ENCODE measurements at places on chromosomes 16 and 17.

DNA sequence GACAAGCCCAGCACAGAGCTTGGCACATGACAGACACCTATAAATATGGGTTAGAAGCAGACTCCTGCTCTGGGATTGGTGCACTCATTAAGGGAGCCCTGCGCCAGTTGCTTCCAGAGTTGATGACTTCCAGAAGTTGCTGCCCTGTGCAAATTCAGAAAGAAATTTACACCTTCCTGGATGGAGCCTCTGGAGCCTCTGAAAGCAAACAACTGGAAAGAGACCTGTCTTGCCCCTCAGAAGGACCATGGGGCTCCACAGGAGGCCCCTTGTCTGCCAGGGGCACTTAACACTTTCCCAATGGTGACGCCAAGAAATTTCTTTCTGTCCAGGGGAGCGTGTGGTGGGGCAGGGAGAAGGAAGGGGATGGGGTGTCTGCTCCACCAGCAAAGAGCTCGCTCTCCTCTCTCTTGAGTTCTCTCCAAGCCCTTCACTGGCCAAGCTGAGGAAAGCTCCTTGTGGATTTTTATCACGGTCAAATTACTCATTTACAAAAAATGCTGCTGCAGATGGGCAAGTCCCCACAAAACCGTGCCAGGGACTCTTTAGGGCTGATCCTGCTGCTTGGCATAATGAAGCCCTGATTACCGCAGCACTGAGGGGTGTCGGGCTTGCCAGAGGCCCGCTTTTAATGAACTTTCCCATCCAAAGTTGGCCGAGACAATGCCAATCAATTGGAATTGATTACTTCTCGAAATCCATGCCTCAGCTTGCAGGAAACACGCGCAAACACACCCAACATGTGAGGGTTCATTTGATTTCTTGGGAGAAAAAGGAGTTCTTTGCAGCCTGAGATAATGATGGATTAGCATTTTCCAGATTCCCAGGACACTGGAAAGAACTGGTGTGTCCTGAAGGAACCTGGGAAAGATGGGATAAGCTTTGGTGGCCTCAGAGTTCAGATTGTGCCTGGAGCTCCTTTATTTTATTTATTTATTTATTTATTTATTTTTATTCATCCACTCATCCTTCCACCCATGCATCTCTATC, 583.6 kb upstream of the CDH5 start:
- DNase-seq, result no peak

DNA sequence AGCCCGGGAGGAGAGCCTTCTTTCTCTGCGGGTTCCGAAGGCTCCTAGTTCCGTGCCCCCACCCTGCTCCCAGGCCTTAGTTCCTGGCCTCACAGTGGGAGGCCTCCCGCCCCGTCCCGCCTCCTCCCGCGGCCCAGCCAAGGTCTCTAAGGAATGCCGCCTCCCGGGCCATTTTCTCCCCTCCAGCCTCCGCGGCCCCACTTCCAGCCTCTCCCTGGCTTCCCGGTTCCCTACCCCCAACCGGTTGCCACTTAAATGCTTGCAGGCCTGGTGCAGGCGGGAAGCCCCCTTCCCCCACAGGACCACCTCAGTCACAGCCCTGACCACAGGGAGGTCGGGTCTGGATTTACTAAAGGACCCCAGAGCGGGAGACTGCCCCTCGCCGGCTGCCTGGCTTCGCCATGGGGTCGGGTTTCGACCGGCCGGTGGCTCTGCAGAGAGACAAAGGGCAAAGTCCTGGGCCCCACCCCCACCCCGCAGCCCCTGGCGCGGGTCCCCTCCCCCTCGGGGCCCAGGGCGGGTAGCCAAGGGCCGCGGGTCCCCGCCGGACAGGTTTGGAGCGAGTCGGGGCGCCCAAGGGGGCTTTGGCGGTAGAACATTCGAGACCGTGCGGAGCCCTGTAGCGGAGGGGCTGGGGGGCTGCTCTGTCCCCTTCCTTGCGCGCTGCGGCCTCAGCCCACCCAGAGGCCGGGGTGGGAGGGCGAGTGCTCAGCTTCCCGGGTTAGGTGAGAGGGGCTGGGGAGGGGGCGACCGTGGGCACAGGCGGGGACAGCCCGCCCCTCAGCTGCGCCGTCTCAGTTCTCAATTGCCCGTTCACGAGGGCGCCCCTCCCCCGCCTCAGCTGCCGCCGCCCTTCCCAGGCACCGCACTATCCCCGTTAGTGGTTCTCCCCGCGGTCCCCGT, 16.4 kb downstream of the IGF2BP1 start:
- DNase-seq, result no peak

GRCh38 chr16:65727534-65728137, 605.8 kb upstream of the CDH11 start:
- no peak for DNase-seq

DNA sequence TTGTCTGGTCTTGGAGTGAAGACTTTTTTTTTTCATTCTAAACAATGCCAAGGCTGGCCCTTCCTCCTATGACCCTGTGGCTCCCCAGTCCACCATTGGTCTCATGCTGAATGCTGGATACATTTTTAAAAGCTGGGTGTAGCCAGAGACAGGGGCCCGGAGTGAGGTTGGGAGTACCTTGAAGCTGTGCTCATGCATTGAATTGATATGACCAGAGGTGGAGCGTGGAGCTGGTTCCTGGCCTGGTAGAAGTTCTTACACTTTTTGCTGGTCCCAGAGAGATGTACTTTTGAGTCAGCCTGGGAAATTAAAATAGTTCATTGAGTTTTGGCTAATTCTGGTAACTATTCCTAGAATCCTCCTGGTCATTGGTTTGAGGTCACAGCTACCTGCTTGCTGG, 83.6 kb downstream of the CMIP start:
- no peak for DNase-seq

GRCh38 chr16:68230956-68231355, 5.0 kb downstream of the ESRP2 start:
- no peak for DNase-seq

DNA sequence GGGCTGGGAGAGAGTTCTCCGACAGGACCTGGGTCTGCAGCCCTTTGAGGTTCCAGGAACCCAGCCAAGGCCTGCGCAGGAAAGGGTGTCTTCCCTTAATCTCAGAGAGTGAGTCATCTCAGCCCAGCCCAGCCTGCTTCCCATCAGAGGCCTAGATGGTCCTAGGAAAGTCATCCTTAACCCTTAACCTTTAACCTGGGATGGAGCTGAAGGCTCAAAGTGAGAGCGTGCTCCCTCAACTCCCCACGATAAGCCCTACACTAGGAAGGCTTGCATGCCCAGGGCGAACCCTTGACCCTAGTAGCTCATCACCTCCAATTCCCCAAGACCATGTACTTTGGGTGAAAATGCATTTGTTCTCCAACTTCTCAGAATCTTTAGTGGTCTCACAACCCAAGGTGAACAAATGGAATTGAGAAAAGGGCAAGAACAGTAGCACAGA, 4.8 kb upstream of the ATXN7L3 start:
- no peak for DNase-seq

DNA sequence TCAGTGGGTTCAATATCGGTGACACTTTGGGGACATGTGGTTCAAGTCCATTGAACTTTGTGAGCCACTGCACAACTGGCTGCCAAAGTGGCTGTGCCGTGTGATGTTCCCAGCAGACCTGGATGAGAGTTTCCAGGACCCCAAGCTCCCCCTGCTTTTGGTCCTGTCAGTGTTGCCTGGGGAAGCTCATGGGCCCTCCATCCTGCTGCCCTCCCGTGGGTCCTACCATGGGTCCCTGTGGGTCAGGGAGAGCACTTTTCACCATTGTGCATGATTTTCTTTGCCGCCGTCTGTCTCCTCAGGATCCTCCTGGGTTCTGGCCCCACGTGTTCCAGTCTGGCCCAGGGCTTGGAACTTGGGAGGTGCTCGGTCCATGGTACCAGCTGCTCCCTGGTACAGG, 38.1 kb downstream of the LGALS9 start:
- no peak for DNase-seq

DNA sequence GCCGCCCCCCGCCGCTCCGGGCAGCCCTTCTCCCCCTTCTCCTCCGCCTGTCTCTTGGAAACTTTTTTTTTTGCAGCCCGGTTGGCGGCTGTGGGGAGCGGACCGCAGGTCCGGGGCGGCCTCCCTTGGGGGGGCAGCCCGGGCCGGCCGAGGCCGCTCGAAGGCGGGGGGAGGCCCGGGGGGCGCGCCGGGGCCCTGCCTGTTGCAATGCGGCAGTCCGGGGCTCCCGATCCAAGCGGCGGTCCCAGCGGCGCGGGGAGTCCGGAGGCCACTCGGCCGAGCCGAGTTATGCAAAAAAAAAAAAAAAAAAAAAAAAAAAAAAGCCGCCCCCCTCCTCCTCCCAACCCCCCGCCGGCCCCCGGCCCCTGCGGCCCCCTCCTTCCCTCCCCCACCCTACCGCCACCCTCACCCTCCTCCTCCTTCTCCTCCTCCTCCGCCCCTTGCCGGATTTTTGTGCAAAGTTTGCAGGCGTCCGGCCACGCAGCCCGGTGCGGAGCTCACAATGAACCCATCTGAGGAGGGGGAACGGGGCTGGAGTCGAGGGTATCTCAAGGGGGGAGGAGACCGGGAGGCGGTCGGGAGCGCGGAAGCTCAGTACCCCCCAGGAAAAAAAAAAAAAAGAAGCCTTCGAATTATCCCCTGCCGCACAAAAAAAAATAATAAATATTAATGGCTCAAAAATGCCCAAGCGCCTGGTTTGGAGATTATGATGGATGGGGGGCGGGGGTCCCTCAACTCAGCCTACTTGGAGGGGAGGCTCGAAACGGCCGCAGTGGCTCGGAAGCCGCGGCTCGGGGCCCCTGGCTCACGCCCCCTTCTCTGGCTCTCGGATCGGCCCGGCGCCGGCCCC, at the start of gene ZNF423:
Gene ZNF423, minus strand, starts transcription at position 291 of the 850 bp plus-strand sequence. CDS start 338 bp downstream, outside the sequence.
- DNase-seq, result no peak

DNA sequence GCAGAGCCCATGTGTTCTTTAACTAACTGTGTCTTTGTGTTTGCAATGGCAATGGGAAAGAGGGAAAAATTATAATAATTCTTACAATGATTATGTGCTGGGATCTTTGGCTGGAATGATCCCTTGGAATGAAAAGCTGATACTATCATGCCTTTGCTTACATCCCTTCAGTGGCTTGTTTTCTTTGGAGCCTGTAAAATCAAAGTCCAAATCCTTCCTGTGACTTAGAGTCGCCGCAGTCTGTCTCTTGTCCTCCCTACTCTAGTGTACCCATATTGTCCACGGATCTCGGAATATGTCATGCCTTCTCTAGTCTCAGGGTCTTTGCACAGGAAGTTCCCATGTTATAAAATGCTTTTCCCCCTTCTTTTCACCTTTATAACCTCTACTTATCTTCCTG, 111.7 kb upstream of the MAF start:
- DNase-seq, result no peak

DNA sequence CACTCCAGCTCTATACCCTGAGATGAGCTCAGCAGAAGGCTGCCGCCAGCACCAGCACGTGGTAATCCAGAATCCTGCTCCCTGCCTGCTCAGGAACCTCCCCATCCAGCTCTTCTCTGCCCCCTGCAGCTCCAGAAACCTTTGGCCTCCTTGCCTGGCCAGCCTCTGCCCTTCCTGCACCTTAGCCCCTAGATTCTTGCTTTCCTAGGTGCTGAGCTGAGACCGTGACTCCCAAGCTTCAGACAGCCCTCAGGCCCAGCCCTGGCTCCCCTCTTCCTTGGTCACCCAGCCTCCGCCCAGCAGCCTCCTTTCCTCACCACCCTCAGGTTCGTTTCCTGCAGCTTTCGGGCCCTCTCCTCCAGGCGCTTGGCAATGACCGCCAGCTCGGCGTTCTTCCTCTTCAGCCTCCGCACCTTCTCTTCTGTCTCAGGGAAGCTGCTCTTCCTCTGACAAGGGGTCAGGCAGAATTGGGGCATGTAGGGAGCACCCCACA, 2.6 kb downstream of the TSPOAP1 start:
- DNase-seq, result no peak
